ENCODE measurements at places on chromosomes 2 and 18.

DNA sequence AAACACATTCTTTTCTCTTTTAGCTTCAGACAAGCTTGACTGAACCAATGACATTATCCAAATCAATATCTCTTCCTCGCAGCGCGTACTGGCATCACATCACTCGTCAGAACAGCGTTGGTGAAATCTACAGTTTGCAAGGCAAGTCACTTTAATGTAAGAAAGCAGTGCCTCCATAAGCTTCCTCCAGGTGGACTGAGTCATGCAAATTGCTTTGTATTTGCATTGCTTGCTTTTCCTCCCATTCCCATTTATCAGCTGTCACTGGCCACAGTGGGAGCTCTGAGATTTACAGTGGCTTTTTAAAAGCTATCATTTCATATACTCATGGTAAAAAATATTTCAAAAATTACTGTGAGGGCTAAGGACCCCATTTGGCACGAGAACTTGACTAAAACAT, 189.9 kb downstream of the CD226 start:
- no peak for DNase-seq

DNA sequence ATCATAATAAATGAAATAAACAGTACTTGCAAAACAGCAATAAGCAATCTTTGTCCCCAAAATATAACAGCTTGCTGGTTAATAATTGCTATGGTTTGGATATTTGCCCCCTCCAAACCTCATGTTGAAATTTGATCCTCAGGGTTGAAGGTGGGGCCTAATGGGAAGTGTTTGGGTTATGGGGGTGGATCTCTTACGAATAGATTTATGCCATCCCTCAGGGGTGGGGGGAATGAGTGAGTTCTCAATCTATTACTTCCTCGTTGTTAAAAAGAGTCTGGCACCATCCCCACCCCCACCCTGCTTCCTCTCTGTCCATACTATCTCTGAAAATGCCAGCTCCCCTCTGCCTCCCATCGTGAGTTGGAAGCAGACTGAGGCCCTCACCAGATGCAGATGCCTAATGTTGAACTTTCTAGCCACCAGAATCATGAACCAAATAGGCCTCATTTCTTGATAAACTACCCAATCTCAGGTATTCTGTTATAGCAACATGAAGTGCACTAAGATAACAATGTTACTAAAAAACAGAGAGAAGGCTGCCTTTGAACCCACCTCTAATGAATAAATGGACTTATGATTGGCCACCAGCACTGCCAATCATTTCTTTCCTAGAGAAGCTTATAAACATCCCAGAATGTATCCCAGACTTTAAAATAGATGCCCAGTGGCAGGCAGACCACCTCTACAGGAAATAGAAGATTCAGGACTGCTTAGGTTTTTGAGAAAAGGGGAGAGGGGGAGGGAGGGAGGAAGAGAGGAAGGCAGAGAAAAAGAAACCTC, 90.1 kb downstream of the ALPK2 start:
- DNase-seq = no peak

DNA sequence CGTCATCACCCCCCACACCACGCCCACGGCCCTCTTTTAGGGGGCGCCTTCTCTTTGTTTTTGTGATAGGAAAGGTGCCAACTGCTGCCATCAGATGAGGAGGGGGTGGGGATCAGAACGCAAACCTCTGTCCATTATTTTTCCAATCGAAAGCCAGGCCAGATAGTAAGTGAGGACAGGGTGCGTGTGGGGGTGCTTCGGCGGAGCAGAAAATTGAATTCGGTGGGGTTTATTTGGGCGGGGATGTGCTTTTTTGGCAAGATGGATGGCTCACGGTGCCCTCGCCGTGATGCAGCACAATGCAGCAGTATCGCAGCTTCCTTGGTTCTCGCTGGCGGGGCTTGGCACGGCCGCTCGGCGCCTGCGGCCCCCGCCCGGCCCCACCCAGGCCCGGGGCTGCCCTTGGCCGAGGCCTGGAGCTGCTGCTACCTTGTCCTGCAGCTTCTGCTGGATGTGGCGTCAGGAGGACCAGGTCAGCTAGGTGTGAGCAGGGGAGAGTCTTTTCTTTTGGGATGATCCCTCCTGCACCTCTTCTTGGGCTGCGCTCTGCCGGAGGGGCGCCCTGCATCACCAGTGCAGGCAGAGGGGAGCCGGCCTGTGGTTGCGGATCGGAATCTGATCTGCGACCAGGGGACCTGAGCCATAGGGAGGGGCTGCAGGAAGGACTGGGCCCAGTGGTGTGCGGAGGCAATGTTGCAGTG, 1.3 kb downstream of the SPTBN1 start:
- peak; percentile 50 for DNase-seq

DNA sequence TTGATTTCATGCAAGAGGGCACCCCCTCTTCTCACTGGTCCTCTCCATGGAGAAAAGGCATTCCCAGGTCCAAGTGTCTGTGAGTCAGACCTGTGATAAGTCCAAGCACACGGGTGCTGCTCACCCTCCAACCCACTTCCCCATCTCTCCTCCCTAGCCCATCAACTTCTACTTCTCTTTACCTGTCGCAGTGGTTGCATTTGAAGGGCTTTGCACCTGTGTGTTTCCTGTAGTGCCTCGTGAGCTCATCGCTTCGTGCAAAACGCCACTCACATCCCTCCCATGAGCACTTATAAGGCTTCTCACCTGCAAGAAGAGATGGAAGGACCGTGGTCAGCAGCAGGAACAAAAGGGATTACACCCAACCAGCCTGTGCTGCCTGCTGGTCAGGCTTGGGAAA, 77.5 kb downstream of the KLF7 start:
- DNase-seq = no peak

DNA sequence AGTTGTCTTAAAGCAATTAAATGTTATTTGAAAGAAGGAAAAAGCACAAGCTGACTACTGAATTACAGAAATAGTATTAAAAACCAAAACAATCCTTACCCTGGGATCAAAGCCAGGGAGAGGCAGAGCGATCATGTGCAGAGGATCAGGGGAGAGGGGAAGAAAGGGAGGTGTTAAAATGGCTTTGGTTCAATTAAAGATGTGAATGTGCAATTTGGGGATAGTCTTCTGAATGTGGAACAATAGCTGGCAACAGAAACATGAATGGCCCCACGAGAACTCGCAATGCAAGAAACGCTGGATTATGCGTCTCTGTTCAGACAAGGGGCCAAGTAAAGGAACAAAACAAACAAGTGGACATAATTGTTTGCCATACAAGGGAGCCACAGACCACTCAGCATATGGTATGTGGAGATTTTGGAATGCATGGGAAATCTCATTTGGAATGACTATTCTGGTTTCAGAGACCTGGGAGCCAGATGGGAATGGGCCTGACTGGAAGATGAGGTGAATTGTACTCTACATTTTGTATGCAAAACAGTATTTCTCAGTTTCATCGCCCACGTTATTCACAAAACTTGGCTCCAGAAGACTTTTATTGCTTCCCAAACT, 155.4 kb downstream of the SLC4A3 start:
- DNase-seq = no peak

DNA sequence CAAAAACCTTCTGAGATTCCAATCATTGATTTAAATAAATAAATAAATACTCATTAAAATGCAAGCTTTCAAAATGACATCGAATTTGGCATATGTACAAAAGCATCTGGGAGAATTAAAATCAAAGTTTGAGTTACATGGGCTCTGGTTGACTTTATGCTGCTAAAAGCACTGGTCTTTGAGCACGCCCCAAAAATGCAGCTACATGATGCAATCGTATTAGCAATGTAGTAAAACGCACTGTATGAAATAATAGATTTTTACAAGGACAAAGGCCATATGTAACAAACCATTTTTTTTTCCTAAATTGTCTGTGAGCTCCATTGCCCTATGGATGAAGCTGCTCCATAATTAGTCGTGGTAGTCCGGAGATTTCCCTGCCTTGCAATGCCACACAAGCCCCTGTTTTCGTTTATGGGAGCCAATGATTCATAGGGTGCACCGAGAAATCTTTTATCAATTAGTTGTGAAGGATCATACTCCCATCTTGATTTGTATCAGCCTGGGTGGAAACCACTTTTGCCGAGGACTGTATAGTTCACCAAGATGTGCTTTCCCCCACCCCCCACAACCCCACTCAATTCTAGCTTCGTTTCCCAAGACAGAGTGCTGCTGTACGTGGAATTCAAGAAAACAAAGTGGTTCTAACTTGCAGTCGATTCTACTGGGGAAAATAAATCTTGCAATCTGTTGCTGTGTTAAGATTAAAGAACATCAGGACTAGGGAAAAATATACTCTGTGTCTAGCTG, 268.4 kb downstream of the IRS1 start:
- DNase-seq = no peak

- DNase-seq = no peak
Measured at GRCh38 chr2:1231466-1232063, 181.7 kb upstream of the TPO start.
